Osteoblast (primary cell): ENCODE measurements at places on chromosomes 1 and 21. TPM values are rescaled to one million over a fixed set of nuclear protein-coding genes. Genes with fewer than 3 reads are reported as not detected.

The KCNJ15 gene
- total RNA-seq: 10.0 and 10.1 TPM in 2 replicates

DNA sequence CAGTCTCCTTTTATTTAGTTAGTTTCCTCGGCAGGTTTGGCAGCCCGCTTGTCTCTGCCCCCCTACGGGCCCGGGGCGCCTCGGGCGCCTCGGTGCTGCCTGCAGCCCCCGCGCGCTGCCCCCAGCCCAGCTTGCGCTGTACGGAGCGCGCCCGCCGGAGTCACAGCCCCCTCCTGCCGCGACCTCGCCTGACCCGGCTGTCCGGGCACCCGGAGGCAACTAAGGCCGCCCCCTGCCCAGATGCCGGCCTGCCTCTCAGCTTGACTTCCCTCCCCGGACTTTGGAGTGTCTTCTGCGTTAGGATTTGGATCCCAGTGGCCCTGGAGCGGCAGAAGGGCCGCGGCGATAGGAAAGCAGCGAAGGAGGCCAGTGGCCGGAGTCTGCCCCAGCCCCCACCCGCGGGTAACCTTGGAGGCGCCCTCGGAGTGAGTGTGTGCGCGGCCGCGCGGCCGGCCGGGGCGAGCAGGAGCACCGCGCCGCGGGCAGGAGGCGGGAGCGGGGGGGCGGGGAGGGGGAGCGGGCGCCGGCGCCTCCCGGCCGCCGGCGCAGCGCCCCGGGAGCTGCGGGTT lies 7.6 kb downstream of the CDKN2C start:
- DNase-seq: peak; percentile 91

- no peak for DNase-seq
Observed at GRCh38 chr1:212235857-212236256, 49.4 kb upstream of the PPP2R5A start.

DNA sequence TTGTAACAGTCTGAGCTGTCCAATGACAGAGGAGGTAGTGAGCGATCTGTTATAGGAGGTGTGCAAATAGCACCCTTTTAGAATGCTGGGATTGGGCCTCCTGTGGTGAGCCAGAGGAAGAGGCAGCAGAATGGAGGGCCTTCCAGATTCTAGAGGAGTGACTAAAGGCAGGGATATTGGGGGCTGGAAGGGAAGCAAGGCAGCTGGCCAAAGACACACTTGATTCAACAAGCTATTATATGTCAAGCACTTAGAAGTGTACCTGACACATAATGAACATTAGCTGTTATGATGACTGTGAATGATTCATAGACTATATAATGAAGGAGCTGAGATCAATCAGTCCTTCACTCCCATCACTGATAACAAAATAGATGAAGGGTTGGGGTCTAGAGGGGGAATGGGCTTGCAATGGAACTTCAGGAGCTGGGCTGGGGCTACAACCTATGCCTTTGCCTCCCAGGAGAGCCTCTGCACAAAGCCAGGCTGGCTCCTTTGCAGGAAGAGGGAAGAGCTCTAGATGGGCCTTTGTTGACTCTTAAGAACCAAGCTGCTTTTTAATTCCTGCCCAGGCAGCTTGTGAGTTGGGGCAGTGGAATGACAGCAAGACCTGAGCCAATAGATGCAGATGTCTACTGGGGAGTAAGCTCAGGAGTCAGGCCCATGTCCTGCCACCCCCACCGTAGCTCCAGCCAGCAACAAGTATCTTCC lies 2.3 kb upstream of the MKNK1 start:
- DNase-seq: no peak

GRCh38 chr1:92599184-92599583 lies 112.5 kb upstream of the GFI1 start:
- DNase-seq: peak; percentile 44

DNA sequence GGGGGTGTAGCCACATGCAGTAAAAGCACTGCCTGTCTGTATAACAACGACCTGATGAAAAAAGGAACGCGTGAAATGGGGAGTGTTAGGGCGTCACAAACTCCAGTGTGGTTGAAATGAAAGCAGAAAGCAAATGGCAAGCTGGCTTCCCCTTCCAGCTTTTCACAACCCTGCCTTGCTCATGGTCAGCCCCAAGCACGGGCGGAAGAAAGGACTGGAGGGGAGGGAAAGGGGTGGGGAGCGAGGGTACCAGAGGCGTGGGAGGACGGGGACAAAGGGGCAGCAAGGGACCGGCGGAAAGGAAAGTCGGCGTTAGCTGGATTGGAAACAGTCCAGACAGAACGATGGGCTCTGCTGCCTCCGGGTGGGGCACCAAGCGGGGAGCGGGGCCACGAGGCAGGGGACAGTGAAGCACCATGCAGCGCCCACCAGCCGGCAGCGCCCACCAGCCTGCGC lies 9.6 kb downstream of the VPS26C start:
- no peak for DNase-seq

GRCh38 chr1:234561319-234561718 lies 48.7 kb downstream of the IRF2BP2 start:
- DNase-seq: no peak

DNA sequence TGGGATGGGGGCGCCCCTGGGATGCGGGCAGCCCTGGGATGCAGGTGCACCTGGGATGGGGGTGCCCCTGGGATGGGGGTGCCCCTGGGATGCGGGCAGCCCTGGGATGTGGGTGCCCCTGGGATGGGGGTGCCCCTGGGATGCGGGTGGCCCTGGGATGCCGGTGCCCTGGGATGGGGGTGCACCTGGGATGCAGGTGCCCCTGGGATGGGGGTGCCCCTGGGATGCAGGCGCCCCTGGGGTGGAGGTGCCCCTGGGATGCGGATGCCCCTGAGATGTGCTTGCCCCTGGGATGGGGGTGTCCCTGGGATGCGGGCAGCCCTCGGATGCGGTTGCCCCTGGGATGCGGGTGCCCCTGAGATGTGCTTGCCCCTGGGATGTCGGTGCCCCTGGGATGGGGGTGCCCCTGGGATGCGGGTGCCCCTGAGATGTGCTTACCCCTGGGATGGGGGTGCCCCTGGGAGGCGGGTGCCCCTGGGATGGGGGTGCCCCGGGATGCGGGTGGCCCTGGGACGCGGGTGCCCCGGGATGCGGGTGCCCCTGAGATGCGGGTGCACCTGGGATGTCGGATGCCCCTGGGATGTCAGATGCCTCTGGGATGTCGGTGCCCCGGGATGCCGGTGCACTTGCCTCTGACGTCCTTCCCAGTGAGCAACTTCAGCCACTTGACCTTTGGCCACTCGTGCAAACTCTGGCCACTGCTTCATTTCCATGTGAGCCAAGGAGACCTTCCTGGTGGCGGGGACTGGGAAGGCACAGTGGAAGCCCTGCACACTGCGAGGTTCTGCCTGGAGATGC lies 37.3 kb upstream of the SLC19A1 start:
- no peak for DNase-seq

DNA sequence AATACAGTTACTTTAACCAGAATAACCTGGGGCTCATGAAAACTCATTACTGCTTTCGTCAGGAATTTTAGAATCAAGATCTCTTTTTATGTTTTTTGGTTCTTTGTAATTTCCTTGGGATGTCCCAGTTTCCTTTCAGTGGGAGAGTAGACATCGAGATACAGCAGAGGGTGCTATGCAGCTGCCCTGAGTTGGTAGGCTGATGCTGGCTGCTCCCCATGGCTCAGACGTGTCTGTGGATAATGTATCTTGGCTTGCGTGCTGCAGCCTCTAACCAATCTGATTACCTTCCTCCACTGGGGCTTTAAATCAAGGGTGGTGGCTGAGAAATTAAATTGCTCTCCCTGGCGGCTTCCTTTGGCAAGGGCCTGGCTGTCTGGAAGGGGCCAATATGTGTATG lies 253.7 kb downstream of the CACNA1E start:
- no peak for DNase-seq

The NR1I3 gene
- not detected in 2 replicates for total RNA-seq

- no peak for DNase-seq
Observed at GRCh38 chr1:231936983-231937775, 310.6 kb downstream of the DISC1 start.
